Activated CD4-positive, alpha-beta memory T cell treated with anti-CD3 and anti-CD28 coated beads for 36 hours (primary cell): ENCODE measurements at places on chromosomes 12 and 14. TPM values are rescaled to one million over a fixed set of nuclear protein-coding genes. Genes with fewer than 3 reads are reported as not detected.

DNA sequence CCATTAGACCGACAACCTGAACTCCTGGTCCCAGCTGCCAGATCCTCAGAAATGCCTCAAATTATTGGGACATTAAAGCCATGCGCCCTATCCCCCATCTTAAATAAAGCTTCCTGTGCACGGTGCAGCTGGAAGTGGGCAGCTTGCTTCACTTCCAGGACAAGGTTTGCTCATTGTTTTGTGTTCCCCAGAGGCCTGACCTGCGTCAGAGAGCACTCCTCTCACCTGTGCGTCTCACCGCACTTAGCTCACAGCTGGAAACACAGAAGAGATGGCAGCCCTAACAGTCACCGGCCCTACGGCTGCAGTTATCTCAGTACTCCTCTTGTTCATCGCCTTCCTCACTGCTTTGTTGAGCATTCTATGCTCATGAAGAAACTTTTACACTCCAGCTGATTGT is 135.5 kb downstream of the ANO2 start:
- no peak overlapping the region for H3K4me3 ChIP-seq
- DNase-seq = no peak
- H3K4me1 ChIP-seq = no peaks in the 10 kb centered on the region
- H3K27me3 ChIP-seq = peaks cover 8% of the 10 kb centered on the region

DNA sequence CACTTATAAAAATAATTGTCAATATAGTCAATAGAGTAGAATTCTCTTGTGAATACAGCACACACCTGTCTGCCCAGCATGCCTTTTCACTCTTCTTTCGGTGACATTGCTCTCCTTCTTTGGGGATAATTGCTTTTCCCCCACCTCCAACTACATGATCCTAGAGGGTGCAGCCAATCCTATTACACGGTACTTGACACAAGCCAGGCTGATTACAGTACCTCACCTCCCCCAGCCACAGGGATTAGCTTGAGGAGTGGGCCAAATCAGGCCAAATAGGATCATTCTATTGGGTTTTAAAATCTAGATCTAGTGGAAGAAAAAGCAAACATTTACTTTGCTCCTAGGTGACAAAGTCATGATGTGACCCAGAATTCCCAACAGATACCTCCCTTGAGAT is 16.8 kb upstream of the NFYB start:
- no peak overlapping the region for H3K4me3 ChIP-seq
- DNase-seq = no peak
- H3K27me3 ChIP-seq = no peaks in the 10 kb centered on the region
- no peak overlapping the region for H3K27ac ChIP-seq
- peaks cover 9% of the 10 kb centered on the region for H3K4me1 ChIP-seq
- no peaks in the 10 kb centered on the region for H3K36me3 ChIP-seq

- H3K27me3 ChIP-seq = no peaks in the 10 kb centered on the region
- H3K36me3 ChIP-seq = peaks cover 1% of the 10 kb centered on the region
- no peak overlapping the region for H3K4me3 ChIP-seq
Observed at GRCh38 chr12:104546575-104546974, 89.8 kb downstream of the CHST11 start.

GRCh38 chr12:64699504-64700115 is 59.6 kb downstream of the GNS start:
- DNase-seq = no peak
- H3K4me3 ChIP-seq = no peak overlapping the region
- H3K27me3 ChIP-seq = no peaks in the 10 kb centered on the region
- H3K4me1 ChIP-seq = peaks cover 46% of the 10 kb centered on the region
- no peak overlapping the region for H3K27ac ChIP-seq
- H3K36me3 ChIP-seq = peaks cover 20% of the 10 kb centered on the region

- no peaks in the 10 kb centered on the region for H3K36me3 ChIP-seq
- H3K27me3 ChIP-seq = peaks cover 2% of the 10 kb centered on the region
- no peaks in the 10 kb centered on the region for H3K4me1 ChIP-seq
- DNase-seq = no peak
- no peak overlapping the region for H3K4me3 ChIP-seq
Observed at GRCh38 chr14:72545411-72546311, 348.2 kb downstream of the DPF3 start.

- H3K4me1 ChIP-seq = peaks cover 64% of the 10 kb centered on the region
- H3K36me3 ChIP-seq = peaks cover 53% of the 10 kb centered on the region
- peak; percentile 89 for DNase-seq
Observed at GRCh38 chr14:75522224-75522982, at the start of gene BATF. Gene BATF, plus strand, starts transcription at chr14:75522469. Its CDS starts 214 bp downstream, at chr14:75522683.

DNA sequence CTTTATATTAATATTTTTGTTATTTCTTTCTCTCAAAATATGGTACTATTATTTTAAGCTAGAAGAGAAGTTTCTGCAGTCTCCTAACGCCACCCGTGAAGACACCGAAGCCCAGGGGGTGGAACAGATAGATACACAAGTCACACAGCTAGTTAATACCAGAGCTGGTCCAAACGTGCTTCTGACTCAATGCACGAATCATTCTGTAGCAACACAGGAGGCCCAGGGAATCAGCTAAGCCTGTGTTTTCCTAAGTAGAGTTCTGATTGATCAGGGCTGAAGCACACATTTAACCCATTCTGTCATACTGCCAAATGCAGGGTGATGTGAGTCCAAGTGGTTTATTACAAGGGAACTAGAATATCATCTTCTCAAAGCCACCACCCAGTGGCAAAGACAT is 116.9 kb upstream of the PWP1 start:
- H3K36me3 ChIP-seq = no peaks in the 10 kb centered on the region
- no peaks in the 10 kb centered on the region for H3K4me1 ChIP-seq
- H3K27ac ChIP-seq = no peak overlapping the region
- H3K4me3 ChIP-seq = no peak overlapping the region
- H3K27me3 ChIP-seq = no peaks in the 10 kb centered on the region

DNA sequence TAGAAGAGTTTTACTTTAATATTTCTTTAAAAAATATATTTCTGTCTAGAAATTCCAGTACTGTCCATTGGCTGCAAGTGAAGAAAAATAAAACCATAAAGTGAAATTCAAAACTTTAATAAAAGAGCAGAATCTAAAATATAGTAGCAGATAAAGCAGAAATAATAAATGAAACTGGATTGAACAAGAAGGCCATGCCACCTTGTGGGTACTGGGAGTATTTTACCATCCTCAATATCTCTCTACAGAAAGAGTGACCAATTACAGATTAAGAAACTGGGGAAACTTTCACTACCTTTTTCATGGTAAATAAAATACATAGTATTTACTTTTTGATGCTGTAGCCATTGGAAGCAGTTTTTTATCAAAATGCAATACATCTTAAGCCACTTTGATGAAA is 220.5 kb downstream of the BCAT1 start:
- no peaks in the 10 kb centered on the region for H3K27me3 ChIP-seq
- DNase-seq = no peak
- H3K4me3 ChIP-seq = no peak overlapping the region
- peak overlapping the region; percentile 38 for H3K27ac ChIP-seq

DNA sequence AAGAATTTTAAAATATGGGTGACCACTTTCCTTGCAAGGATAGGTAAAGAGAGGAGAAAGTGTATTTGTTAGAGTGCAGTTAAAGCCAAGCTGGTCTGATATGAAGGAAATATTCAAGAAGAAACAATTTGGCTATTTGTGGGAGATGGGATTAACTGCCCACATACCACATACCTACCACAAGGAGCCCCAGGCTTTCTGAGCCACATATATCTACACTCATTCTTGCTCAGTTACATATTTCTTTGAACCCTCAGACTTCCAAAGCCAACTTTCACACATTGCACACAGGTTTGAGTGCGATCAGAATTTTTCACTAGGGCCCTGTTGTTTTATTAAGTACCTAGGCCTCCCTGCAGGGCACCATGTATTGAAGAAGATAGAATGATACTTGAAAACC is 330.2 kb downstream of the ZFP36L1 start:
- H3K27ac ChIP-seq = no peak overlapping the region
- no peak overlapping the region for H3K4me3 ChIP-seq
- H3K36me3 ChIP-seq = no peaks in the 10 kb centered on the region
- peaks cover 3% of the 10 kb centered on the region for H3K4me1 ChIP-seq
- DNase-seq = no peak

DNA sequence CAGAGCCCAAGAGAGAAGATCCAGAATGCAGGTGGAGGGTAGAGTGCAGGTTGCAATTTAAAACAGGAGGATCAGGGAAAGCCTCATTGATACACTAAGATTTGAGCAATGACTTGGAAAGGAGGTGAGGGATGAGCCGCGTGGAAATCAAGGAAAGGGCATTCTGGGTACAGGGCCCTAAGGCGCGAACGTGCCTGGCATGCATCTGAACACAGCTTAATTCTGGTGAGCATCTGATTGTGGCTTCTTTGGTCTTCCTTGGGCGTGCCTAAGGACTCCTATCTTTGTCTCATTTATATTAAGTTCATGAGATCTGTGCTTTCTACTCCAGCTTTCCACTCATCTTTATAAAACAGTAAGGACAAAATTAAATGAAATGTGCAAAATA is 79.3 kb downstream of the NTF3 start:
- H3K27me3 ChIP-seq = peaks cover 1% of the 10 kb centered on the region
- no peaks in the 10 kb centered on the region for H3K4me1 ChIP-seq
- H3K27ac ChIP-seq = no peak overlapping the region
- DNase-seq = no peak
- H3K36me3 ChIP-seq = no peaks in the 10 kb centered on the region

- no peak overlapping the region for H3K4me3 ChIP-seq
- no peaks in the 10 kb centered on the region for H3K4me1 ChIP-seq
- H3K36me3 ChIP-seq = no peaks in the 10 kb centered on the region
- H3K27ac ChIP-seq = no peak overlapping the region
- DNase-seq = no peak
- H3K27me3 ChIP-seq = peaks cover 3% of the 10 kb centered on the region
Observed at GRCh38 chr14:59771577-59771976, 99.0 kb downstream of the RTN1 start.

- H3K4me3 ChIP-seq = no peak overlapping the region
- DNase-seq = peak; percentile 4
- H3K27me3 ChIP-seq = no peaks in the 10 kb centered on the region
- H3K27ac ChIP-seq = no peak overlapping the region
- peaks cover 13% of the 10 kb centered on the region for H3K4me1 ChIP-seq
- H3K36me3 ChIP-seq = peaks cover 50% of the 10 kb centered on the region
Observed at GRCh38 chr14:94048691-94049624, 22.8 kb downstream of the OTUB2 start.

GRCh38 chr14:92553438-92553837 is 39.9 kb downstream of the RIN3 start:
- H3K27me3 ChIP-seq = peaks cover 4% of the 10 kb centered on the region
- H3K36me3 ChIP-seq = no peaks in the 10 kb centered on the region
- H3K4me3 ChIP-seq = no peak overlapping the region
- peaks cover 38% of the 10 kb centered on the region for H3K4me1 ChIP-seq
- no peak for DNase-seq

DNA sequence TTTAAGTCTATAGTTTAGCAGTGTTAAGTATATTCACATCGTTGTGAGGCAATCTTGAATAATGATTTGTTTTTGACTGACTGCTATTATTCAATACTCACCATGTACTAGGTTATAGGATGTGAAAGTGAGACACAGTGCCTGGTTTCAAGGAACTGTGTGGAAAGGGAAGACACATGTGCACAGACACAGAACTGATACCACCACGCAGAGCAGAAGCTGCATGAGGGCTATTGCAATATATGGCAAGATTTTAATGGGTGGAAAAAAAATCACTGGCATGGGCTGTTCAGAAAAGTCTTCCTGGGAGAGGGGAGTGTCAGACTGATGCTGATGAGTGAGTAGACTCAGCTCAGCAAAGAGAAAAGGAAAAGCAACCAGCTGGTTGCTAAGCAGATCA is 10.4 kb downstream of the SLC7A8 start:
- peaks cover 6% of the 10 kb centered on the region for H3K4me1 ChIP-seq
- H3K36me3 ChIP-seq = no peaks in the 10 kb centered on the region
- no peak overlapping the region for H3K27ac ChIP-seq
- H3K4me3 ChIP-seq = no peak overlapping the region
- no peak for DNase-seq

DNA sequence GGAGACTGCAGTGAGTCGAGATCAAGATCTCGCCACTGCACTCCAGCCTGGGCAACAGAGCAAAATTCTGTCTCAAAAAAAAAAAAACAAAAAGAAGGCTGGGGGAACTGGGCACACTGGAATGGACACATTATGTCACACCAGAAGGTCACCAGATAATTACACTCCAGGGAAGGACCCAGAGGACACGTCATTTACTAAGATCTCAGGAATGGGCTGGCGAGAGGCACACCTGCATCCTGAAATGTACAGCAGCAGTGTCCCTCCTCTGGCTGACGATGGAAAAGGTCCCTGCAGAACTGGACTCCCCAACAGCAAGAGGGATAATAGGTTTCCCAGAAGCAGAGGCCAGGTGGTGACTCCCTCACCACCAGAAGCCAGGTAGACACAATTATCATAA is 243.5 kb downstream of the BCL11B start:
- no peaks in the 10 kb centered on the region for H3K27me3 ChIP-seq
- no peak overlapping the region for H3K4me3 ChIP-seq
- no peak overlapping the region for H3K27ac ChIP-seq

GRCh38 chr12:104282109-104282508 is 21.4 kb upstream of the EID3 start:
- H3K36me3 ChIP-seq = peaks cover 3% of the 10 kb centered on the region
- H3K4me3 ChIP-seq = no peak overlapping the region
- no peak for DNase-seq
- no peak overlapping the region for H3K27ac ChIP-seq
- H3K27me3 ChIP-seq = peaks cover 6% of the 10 kb centered on the region

GRCh38 chr14:97640031-97640430 is 842.8 kb downstream of the VRK1 start:
- H3K4me1 ChIP-seq = peaks cover 24% of the 10 kb centered on the region
- no peaks in the 10 kb centered on the region for H3K27me3 ChIP-seq
- no peaks in the 10 kb centered on the region for H3K36me3 ChIP-seq
- no peak overlapping the region for H3K4me3 ChIP-seq
- no peak overlapping the region for H3K27ac ChIP-seq
- DNase-seq = no peak

DNA sequence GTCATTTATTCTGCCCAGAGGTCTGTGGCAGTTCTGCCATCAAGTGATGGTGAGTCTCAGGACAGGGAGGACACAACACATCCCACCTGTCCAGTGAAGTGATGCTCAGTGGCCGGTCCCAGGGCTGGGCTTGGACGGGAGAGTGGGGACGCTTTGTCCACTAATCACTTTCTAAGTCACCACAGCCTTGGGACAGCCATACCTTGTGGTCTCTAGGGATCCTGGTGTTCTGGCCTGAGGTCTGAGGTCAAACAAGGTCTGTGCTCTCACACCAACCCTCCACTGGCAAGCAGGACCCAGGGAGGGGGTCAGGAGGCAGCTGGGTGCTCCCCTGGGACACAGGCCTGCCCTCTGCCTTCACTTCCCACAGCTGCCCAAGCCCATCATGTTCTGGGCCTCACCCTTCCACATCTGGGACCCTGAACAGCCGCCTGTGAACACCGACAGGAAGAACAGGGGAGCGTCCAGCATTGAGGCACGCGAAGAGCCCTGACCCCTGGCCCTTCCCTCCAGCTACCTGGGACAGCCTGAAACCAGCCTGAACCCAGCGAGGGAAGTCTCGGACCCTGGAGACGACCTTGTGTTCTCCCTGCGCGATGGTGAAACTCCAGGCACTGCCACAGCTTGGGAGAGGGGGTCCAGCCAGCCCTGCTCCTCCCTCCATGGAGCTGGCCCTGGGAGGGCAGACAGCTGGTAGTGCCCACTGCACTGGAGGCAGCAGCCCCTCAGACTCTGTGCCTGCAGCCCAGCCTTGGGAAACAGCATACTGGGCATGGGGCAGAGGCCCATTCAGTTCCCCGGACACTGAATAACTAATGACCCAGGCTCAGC is 19.7 kb upstream of the GPR132 start:
- peaks cover 10% of the 10 kb centered on the region for H3K4me1 ChIP-seq
- H3K4me3 ChIP-seq = no peak overlapping the region
- H3K27ac ChIP-seq = no peak overlapping the region
- no peaks in the 10 kb centered on the region for H3K27me3 ChIP-seq
- DNase-seq = no peak

The POC1B gene
- 40.9 TPM for total RNA-seq

The GCH1 gene
- 42.3 TPM for total RNA-seq

The MYH6 gene
- 0.05 TPM for total RNA-seq

The LLPH gene
- 29.1 TPM for total RNA-seq

The IKZF4 gene
- 15.1 TPM for total RNA-seq
